SW 1271 (cell line): ENCODE measurements at places on chromosomes 2 and 18.

GRCh38 chr2:101435001-101435862 is 39.7 kb downstream of the RFX8 start:
- DNase-seq = no peak

- no peak for DNase-seq
Measured at GRCh38 chr18:79784071-79784913, 13.4 kb upstream of the KCNG2 start.

DNA sequence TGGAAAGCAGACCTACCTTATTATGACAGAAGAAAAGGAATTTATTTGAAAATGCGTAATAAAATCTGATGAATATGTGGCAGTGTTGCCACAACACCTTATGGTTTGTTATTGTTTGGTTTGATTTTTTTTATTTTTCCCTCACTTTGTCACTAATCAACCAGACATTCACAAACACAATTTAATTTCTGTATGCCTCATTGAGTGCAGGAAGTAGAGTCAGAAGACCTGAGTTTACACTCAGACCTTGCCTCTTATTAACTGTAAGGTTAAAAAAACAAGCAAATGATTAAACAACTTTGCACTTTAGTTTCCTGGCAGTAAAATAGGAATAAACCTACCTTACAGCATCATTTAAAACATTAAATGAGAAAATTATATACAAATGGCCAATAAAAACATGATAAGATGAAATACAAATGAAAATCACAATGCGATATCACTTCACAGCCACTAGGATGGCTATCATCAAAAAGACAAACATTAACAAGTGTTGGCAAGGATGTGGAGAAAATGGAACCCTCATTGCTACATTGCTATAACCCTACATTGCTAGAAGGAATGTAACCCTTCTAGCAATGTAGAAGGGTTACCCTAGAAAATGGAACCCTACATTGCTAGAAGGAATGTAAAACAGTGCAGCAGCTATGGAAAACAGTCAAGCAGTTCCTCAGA is 3.3 kb downstream of the SESTD1 start:
- DNase-seq = no peak

DNA sequence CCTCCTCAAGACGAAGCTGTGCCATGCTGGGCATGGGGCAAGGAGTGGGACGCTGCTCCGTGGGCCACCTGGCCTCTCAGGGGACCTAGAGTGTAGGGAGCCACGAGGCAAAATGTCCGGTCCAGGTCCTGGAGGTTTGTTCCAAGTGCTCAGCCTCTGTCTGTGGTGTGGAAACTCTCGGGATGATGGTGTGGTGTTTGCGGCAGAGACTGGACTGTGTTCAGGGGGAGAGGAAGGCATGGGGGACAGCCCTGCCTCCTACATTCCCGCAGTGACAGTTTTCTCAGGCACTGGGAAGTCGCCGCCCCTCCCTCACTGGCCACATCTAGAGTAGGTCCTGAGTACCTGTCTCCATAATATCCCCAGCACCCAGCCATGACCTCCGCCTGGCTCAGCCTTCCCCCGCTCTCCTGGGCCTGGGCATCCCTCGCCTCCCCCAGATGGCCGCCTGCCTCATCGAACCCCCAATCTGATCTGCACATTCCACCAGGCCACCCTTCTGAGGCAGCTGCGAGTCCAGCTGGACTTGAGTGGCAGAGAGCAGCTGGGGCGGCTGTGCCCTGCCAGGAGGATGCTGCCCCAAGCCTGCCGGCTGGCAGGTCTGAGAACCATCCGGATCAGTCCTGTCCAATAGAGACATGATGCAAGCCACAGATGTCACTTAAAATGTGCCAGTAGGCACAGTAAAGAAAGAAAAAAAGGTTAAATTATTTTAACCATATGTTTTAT is 6.2 kb downstream of the KCNIP3 start:
- no peak for DNase-seq

DNA sequence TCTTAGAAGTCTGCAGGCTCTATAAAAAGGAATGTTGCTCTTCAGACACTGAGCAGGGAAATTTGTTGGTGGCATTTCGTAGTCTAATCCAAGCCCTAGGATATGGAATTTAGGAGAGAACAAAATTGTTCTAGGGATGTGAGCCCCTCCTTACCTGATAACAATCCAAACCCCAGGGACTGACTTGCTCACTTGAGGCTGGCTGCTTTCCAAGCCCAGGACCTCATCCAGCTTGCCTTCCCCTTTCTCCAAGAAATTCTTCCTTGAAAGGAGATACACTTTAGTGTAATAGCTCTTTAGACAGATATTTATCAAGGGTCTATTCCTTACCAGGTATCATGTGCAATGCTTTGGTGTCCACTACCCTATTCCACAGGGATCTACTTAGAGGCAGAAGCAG is 279.8 kb downstream of the C1D start:
- no peak for DNase-seq

DNA sequence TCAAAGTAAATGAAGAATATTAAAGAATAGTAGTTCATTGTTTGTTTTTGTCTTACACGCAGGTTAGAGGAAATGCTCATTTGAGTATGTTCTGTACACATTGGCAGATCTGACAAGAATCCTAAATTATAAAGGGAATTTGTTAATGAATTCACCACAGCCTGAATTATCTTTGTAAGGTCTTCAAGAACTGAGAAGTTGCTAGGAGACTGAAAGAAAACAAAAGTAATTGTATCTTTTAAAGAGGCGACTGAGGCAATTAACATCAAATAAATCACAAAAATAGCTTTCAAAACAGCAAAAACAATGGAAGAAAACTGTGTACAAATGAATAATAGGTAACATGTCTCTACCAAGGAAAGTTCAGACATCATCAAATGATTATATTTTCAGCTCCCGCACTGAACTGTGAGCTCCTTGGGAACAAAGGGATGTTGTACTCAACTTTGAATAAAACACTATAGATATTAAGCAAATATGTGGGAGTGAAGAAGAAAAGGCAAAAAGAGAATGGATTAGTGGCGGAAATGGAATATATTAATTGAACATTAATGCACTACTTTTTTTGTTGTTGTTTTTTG is 51.7 kb upstream of the ATIC start:
- DNase-seq = no peak

GRCh38 chr2:16196687-16197503 is 256.5 kb downstream of the MYCN start:
- DNase-seq = no peak

- no peak for DNase-seq
Measured at GRCh38 chr2:49600524-49600923, 446.2 kb upstream of the FSHR start.

GRCh38 chr2:232323328-232323650 is 55.3 kb upstream of the ALPP start:
- DNase-seq = no peak

GRCh38 chr2:50648041-50648700 is 383.8 kb downstream of the NRXN1 start:
- no peak for DNase-seq

- DNase-seq = no peak
Measured at GRCh38 chr2:98706591-98706990, 24.3 kb downstream of the MGAT4A start.

DNA sequence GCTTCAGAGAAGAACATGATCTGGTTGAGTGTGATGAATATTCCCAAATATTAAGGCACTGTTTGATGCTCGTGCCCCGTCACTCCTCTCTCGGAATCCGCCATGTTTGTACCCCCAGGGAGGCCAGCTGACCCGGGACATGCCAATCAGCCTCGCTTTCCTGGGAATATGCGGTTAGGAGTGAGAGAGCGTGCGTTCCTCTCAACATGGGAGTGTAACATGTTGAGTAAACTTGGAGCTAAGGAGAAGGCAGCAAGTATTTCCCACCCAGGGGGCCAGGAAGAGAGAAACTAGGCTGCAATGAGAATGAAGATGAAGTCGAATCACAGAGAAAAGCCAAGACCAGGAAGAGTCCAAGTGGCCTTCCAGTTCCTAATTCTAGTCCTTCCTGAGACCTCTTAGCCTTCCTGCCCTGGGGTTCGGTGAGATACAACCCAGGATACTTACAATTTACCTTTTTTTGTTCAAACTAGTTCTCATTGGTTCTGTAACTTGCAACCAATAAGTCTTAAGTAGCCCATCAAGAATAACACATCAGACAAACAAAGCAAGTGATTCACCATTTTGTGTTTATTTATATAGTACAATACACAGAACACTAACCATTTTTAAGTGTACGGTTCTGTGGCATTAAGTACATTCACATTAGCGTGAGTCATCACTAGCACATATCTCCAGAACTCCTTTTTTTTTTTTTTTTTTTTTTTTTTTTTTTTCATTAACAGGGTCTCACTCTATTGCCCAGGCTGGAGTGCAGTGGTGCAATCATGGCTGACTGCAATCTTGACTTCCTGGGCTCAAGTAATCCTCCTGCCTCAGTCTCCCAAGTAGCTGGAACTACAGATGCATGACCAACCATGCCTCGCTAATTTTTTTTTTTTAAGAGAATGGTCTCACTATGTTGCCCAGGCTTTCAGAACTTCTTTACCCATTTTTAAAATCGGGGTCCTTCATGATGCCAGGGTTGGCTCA is 36.4 kb upstream of the SLC1A4 start:
- no peak for DNase-seq

DNA sequence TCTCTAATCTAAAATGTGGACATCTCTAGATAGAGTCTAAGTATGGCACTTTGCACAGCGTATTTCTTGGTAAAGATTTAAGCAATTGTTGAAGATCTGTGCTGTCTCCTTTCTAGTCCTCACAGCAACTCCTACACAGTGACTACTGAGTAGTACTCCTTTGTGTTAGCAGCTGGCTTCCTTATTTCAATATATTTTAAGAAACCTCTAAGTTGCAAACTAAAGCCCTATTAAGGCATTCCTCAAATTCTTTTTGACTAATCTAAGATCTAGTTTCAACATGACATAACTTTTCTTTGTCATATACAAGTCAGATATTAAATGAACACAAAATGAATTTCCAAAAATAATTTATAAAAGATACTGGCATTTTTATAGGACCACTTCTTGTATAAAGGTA is 121.8 kb upstream of the DNAJC10 start:
- no peak for DNase-seq

DNA sequence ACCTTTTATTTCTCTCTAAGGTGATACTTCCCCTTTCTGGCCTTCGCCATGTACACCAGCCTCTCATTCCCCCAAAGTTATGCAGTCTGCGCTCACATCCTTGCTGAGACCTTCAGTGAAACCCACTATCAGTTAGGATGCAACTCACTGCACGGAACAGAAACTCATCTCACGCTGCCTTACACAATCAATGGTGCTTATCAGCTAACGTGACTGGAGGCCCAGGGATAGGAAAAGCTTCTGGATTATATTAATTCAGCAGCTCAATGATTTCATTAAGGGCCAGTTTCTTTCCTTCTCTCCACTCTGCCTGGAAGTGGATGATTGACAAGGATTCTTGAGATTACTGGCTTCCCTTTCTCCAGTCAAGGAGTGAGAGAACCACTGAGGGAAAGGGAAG is 44.8 kb downstream of the CDH2 start:
- DNase-seq = no peak

DNA sequence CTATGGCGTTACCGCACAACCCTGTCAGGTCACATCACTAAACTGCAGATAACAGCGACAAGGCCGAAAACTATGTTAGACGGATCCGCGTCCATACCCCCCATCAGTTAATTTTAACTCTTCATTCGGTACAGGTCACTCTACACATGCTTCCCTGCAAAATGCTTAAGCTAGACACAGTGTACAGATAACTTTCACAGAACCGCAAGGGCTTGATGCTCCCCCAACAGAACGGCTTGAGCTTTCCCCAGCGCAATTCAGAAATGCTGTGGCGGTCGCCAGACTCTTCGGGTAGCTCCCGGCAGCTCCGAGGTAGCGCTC is 283 bp upstream of the RBBP8 start:
- no peak for DNase-seq

GRCh38 chr2:71528131-71528591 is 74.8 kb downstream of the DYSF start:
- DNase-seq = no peak

GRCh38 chr2:187302586-187302985 is 145.5 kb downstream of the CALCRL start:
- DNase-seq = no peak

DNA sequence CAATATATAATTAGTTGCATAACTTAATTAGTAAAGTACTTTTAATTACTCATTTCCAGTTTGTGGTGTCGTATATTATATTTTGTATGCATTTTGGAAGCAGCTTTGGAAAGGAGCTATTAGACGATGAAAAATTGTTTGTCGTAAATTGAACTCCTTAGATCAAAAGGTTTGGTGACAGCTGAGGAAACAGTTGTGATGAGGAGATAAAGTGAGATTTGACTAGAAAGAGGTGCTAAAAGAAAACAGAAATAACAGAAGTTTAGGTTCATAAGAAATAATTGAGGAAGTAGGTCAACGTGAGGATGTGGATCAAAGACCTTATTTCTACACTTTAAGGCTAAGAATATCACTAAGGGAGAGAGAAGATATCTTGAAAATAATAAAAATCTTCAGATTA is 141.9 kb upstream of the NETO1 start:
- DNase-seq = no peak

- no peak for DNase-seq
Measured at GRCh38 chr2:177324797-177325196, 60.3 kb upstream of the NFE2L2 start.

DNA sequence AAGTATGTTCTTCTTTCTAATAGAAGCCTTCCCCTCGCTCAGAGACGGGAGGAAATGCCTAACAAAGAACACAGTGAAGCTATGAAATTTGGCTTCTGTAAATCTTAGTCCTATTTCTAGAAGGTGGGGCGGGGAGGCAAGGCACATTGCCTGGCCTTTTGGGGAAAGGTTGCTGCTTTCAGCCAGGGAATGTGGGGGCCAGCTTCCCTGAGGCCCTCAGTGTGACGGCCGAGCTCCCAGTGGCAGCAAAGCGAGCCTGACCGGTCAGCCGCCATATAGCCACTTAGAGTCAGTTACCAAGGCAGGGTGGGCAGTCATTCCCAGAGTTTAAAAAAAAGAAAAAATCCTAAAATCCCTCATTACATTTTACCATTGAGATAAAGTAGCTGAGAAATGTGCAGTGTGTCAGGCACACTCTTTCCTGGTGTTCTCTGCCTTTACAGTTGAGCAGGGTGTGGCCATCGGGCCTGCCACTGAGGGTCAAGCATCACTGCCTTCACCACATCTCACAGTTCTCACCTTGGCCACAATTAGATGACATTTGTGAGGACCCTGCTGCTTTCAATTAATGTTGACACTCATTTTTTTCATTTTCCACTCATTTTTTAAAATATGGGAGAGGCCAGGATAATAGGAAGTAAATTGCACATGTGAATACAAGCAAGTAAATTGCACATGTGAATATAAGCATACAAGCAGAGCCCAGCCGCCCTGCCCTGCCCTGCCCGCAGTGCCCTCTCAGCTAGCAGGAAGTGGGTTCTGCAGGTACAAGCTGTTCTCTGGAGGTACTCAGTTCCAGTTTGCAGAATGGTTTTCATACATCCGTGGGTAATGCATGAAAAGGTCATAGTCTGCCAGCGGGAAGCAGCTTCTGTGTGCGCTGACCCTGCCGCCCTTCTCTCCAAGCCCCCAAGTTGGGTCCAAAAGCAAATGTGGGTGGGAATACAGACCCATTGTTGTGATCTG is 76.9 kb downstream of the WDSUB1 start:
- DNase-seq = no peak

GRCh38 chr2:230794497-230794896 is 70.2 kb upstream of the ITM2C start:
- DNase-seq = peak; percentile 13

- no peak for DNase-seq
Measured at GRCh38 chr18:26545335-26546123, 2.8 kb downstream of the KCTD1 start.
